ENCODE measurements at places on chromosomes 1 and 21.

GRCh38 chr21:22885614-22886013 is 1887.4 kb downstream of the NCAM2 start:
- DNase-seq, result no peak

- DNase-seq, result no peak
Measured at GRCh38 chr1:168643152-168643551, 66.7 kb downstream of the XCL1 start.

- DNase-seq, result no peak
Measured at GRCh38 chr1:118104951-118105350, 80.1 kb downstream of the SPAG17 start.

- no peak for DNase-seq
Measured at GRCh38 chr1:177913762-177914540, 55.9 kb downstream of the SEC16B start.

GRCh38 chr21:14886001-14886400 is 178.8 kb downstream of the NRIP1 start:
- DNase-seq, result no peak

DNA sequence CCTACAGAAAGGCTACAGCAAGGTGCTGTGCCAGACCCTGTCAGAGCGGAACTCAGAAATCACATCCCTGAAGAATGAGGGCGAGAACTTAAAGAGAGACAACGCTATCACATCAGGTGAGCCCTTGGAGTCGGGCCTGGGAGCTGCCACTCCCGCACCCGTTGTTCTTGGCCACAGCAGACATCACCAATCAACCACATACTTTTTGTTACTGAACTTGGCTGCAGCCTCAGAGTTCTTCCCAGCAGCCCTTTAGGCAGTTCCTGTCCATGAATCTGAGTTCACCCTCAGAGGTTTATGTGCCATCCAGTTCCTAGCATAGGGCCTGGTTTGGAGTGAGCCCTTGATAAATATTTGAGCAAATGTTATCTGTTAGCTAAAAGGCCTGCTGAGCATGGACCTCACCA is 61.6 kb downstream of the FHAD1 start:
- DNase-seq, result no peak

DNA sequence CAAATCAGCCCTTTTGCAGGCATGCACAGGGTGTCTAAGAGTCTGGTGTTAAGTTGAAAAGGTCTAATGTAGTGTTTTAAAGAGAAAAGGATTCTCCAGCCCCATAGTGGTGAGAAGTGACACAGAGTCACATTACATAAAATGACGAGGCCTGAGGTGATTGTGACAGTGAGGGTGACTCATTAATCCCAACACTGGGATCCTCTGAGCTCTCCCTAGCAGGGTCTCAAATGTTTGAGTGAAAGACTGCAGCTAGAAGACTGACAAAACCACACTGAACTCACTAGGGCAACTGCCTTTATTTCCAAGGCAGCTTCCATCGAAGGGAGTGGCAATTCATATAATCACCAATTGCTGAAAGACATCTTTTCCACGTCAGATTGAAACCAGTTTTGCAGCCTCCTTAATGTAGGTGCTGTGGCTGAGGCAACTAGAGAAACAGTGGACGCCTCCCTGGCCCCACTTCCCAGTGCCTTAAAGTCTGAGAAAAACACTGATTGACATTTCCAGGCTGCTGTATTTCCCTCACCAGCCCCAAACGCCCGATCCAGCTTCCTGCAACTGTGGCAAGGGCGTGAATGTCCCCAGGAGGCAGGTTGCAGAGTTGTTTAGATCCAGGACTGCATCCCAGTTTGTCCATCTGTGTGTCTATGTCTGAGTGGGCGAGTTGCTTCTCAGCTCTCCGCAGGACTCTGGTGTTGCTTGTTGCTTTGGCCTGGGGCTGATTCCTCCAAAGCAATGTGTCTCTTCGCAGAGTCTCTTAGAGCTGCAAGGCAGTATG is 81.4 kb downstream of the RUNX1 start:
- no peak for DNase-seq

GRCh38 chr1:161763522-161764098 is 2.5 kb upstream of the ATF6 start:
- DNase-seq, result no peak

- no peak for DNase-seq
Measured at GRCh38 chr21:33308586-33309490, 15.9 kb upstream of the IFNAR1 start.

DNA sequence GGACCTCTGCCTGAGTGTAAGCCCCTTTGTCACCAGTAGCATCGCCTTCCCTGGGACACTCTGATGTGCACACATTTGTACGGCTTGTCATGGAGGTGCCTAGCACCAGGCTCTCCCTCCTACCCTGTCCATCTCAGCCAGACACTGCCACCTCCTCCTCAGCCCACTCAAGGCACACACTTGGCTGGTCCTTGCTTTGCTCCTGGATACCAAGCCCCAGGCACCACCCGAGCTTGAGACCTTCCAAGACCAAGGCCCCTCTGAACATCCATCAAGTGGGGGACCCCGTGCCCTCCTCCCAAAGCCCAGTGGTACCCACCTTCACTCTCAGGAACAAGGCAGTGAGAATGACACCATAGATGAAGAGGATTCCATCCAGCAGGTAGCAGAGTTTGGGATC is 78.0 kb downstream of the CD247 start:
- no peak for DNase-seq

GRCh38 chr1:205748403-205749233 is 1.4 kb downstream of the NUCKS1 start:
- no peak for DNase-seq

- no peak for DNase-seq
Measured at GRCh38 chr1:92315766-92316599, 17.1 kb downstream of the RPAP2 start.

All from HS-5 (cell line).